Muscle of leg (tissue), 16 donors: ENCODE measurements at places on chromosomes 1 and 21. TPM values are rescaled to one million over a fixed set of nuclear protein-coding genes. Genes with fewer than 3 reads are reported as not detected.

BGLAP gene
- 1.2 TPM for total RNA-seq

MYCL gene
- 2.4 TPM for total RNA-seq

MAD2L2 gene
- 35.0 TPM for total RNA-seq

C2CD2 gene
- 8.3 TPM for total RNA-seq
